ENCODE measurements at places on chromosomes 1 and 21.

- DNase-seq: no peak
Observed at GRCh38 chr1:114234408-114235124, 80.9 kb upstream of the SYT6 start.

DNA sequence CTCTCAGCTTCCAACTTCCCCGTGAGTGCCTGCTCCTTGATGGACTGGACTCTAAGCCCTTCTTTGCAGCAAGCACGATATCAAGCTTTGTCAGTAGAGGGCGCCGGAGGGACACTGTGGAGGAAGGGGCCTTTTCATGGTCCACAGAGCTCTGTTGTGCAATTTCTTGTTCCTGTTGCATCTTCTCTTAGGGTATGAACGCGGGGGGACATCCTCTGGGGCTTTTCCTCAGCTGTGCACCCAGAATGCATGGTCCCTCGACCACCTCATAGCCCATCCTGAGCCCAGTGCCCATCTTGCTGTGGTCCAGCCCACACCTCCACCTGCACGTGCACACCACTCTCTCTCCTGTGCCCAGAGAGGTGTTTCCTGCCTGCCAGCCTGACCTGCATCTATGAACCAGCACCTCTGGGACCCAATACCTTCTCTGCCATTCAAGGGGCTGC is 556.8 kb downstream of the PTPRU start:
- peak; percentile 59 for DNase-seq

- no peak for DNase-seq
Observed at GRCh38 chr1:221527302-221527701, 214.6 kb downstream of the DUSP10 start.

- DNase-seq: no peak
Observed at GRCh38 chr1:168762473-168762872, 33.5 kb upstream of the DPT start.

DNA sequence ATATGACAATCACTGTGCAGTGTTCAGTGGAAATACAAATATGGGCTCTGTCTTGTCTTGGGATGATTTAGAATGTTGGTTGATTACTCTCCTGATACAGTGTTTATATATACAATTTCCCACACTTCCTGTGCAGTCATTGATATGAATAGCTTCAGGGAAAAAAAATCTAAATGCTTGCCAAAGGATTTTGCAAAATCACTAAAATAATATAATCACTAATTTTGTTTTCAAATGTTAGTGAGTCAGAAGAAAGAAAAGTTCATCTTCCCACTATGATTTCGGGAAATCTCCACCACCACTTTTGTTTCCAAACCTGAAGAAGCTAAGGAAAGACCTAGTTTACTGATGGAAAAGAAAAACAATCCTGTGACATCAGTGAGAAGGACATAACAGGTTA is 32.1 kb upstream of the CHRM3 start:
- no peak for DNase-seq

DNA sequence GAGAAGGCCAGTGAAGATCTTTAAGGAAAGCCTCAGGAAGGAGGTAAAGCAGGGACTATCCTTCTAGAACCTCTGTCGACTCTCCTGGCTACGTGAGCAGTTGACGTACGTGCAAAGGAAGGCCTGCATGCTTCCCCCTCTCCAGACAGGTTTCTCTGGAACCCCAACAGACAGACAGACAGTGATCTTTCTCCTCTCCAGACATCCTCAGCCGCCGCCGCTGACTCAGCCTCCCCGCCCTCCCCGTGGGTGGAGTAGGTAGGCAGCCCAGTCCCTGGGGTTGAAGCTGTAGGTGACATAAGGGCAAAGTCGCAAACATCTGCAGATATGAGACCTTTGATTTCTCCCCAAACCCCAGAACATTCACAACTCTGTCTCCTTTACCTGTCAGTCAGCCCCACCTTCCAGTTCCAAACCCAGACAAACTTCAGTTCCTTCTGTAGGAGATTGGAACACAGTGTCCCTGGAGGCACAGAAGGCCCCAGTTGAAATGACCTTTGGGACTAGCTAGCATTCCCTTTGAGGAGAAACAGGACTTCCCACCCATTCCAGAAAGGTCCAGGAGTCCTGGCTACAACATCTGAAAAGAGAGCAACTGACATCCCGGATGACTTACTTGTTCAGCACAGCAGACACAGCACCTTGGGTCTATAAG is 146.0 kb upstream of the JUN start:
- DNase-seq: no peak

GRCh38 chr1:75797273-75797588 is 549 bp downstream of the MSH4 start:
- no peak for DNase-seq

- no peak for DNase-seq
Observed at GRCh38 chr1:9453779-9454418, 85.4 kb upstream of the SLC25A33 start.

GRCh38 chr1:178530502-178530901 is 17.6 kb downstream of the TEX35 start:
- DNase-seq: no peak

- no peak for DNase-seq
Observed at GRCh38 chr1:231210126-231210525, 30.9 kb upstream of the GNPAT start.

- no peak for DNase-seq
Observed at GRCh38 chr1:98402860-98403259, 258.7 kb upstream of the SNX7 start.

DNA sequence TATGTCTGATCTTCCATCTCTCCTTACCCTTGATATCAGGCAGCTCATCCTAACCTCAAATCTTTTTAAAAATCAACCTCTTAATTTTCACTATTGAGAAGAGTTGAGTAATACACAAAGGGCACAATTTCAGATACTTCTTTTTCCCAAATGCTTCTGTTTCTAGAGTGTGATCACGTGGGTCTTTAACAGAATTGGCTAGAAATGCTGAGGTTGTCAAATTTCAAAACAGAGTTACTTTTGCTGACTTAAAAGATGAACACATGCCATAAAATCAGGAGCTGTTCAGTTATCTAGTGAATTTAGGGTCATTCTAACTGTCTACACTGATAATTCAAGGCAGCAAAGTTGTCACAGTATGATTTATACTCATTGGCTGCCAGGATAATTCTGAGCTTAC is 63.6 kb upstream of the NGF start:
- no peak for DNase-seq

- DNase-seq: no peak
Observed at GRCh38 chr1:170808216-170808885, 127.0 kb upstream of the MROH9 start.

DNA sequence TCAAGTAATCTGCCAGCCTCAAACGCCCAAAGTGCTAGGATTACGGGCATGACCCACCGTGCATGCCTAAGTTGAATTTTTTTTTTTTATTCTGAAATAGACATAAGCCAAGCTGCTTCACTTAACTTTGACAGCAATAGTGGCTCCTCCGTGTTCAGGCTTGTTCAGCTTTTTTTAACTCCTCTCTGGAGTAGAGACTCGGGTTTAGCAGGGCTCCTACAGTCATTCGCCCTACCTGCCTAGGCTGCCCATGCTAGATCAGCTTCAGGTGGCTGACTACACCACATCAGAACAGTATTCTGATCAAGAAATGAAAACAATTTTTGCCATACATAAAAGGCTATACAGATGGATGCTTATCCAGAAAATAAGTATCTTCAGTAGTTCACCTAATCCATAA is 14.7 kb downstream of the ARID4B start:
- DNase-seq: no peak

DNA sequence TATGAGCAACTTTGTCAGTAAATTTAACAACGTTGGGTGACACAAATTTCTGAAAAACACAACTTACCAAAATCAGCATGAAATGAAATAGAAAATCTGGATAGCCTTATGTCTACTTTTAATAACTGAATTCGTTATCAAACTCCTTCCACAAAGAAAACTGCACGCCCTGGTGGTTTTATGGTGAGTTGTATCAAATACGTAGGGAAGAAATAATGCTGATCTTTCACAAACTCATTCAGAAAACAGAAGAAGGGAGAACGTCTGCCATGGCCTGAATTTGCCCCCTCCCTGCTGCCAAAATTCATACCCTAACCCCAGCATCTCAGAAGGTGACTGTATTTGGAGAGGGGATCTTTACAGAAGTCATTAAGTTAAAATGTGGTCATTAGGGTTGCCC is 50.0 kb upstream of the COL18A1 start:
- no peak for DNase-seq

DNA sequence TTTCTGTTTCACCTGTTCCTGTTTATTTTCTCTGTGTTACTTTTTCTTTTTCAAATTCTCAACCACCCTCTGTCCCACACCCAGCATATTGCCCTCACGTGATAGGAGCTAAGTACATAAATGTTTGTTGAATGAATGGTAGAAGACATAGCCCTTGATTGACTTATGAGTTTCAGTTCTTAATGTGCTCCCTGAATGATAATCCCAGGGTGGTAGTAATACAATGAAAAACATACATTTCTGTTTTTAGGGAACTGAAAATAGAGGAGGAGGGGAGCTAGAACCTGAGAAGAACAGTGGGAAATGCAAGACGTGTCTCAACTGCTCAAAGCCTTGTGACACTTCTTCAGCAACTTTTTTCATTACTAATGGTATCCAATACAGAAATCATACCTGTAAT is 147.1 kb downstream of the SPATA46 start:
- no peak for DNase-seq

- DNase-seq: no peak
Observed at GRCh38 chr1:155185783-155186066, 12.1 kb downstream of the TRIM46 start.

- no peak for DNase-seq
Observed at GRCh38 chr1:69504730-69505252, 62.9 kb upstream of the LRRC7 start.

DNA sequence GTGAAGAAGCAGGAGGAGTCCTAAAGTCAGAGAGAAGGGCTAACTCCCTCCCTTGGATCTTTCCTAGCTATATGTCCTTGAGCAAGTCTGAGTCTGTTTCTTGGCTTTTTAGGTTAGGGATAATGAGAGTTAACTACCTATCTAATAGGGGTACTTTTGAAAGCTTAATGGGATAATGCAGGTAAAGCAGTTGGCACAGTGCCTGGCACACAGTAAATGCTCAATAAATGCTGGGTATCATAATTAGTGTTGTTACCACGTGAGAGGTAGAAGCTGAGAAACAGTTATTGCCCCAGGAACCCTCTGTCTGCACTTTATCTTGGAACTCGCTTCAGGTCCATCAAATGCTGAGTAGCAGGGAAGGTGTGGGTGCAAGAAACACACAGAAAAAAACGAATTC is 5.5 kb downstream of the LRRN2 start:
- DNase-seq: no peak

GRCh38 chr1:230191079-230191804 is 124.2 kb downstream of the GALNT2 start:
- DNase-seq: peak; percentile 55

DNA sequence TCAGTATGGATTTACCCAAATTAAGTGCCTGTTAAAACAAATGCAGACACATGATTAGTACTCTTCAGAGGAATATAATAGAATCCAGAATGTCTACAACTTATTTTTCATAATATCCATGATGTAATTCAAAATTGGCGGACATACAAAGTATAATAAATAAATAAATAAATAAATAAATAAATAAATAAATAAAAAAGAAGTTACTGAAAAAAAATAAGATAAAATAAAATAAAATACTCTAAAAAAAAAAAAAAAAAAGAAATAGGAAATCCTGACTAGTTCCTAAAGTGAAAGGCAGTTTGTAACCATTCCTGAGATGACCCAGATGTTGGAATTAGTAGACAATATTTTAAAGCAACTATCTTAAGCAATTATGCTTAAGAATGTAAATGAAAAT is 219.0 kb upstream of the SPAG17 start:
- no peak for DNase-seq

DNA sequence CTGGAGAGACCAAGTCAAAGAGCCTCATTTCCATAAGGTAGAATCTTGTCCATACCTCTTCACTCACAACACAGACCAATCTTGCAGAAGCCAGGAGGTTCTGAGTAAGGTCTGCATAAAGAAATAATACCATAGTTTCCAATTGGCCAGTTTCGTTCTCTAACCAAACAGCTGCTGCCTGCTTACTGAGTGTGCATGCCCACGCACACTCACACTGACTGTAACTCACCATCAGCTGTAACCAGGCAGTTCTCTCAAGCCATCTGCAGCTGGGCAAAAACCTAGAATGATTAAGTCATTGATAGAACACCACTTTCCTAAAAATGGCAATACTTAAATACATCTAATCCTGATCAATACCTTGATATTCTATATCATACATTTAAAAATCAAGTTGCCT is 106.6 kb upstream of the VAV3 start:
- no peak for DNase-seq

DNA sequence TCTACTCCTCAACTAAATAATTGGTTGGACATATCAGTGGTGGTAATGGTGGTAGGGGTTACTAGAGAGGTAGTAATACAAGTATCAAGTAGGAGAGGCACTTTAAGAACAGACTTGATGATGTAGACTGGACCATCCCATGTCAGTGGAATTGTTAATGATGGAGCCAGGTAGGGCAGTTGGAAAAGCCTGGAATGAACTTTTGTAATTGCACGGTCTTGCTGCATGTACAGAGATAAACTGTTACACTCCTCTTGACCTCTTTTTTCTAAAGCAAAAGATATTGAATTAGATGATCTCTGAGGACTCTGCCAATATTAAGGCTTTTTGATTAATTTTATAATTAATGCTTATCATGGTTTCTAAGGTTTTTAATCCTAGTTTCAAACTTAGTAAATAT is 5.8 kb downstream of the HMGCS2 start:
- DNase-seq: no peak

- no peak for DNase-seq
Observed at GRCh38 chr1:193083365-193084088, 21.7 kb downstream of the GLRX2 start.

DNA sequence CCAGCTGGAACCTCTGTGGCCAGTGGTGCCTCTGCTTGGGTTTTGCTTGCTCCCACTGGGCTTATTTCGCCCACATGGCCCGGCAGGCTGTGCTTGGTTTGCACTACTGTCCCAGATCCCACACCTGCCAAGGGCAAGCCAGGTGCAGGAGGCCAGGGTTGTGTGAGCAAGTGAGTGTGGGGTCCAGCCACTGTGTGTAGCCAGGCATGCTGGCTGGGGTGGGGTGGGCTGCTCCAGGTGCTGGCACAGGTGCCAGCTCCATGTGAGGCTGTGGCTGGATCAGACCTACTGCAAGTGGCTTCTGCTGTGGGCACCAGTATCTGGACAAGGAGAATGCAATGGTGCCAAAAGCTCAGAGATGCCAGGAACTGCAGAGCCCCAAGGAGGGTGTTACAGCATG is 28.5 kb downstream of the RYR2 start:
- no peak for DNase-seq

GRCh38 chr1:11355559-11356475 is 82.8 kb downstream of the UBIAD1 start:
- no peak for DNase-seq

GRCh38 chr1:110258734-110259133 is 48.6 kb downstream of the KCNC4 start:
- DNase-seq: no peak

Measured in thoracic aorta (tissue), 2 donors.